ENCODE measurements at places on chromosomes 1 and 21. TPM values are rescaled to one million over a fixed set of nuclear protein-coding genes. Genes with fewer than 3 reads are reported as not detected.

CRABP2 gene
- 311 TPM for polyA plus RNA-seq

MIGA1 gene
- polyA plus RNA-seq, result 10.9 TPM

CASZ1 gene
- 42.5 TPM for polyA plus RNA-seq

HSD11B1 gene
- not detected for polyA plus RNA-seq

OR2AJ1 gene
- polyA plus RNA-seq, result not detected

L1TD1 gene
- 0.97 TPM for polyA plus RNA-seq

OLIG2 gene
- not detected for polyA plus RNA-seq

CHD1L gene
- polyA plus RNA-seq, result 21.9 TPM

SYT2 gene
- polyA plus RNA-seq, result 0.44 TPM

KRTAP7-1 gene
- polyA plus RNA-seq, result not detected

AQP10 gene
- 0.17 TPM for polyA plus RNA-seq

CDKN2C gene
- polyA plus RNA-seq, result 16.6 TPM

GIPC2 gene
- 2.0 TPM for polyA plus RNA-seq

MR1 gene
- polyA plus RNA-seq, result 3.2 TPM

DNMT3L gene
- polyA plus RNA-seq, result not detected

SERTAD4 gene
- polyA plus RNA-seq, result 12.0 TPM

MTARC2 gene
- polyA plus RNA-seq, result 17.1 TPM

RNU1-4 gene
- polyA plus RNA-seq, result not detected

EXO1 gene
- polyA plus RNA-seq, result 7.8 TPM

ATP5PF gene
- 296 TPM for polyA plus RNA-seq

SMCP gene
- not detected for polyA plus RNA-seq

THEM5 gene
- 0.91 TPM for polyA plus RNA-seq

PTAFR gene
- polyA plus RNA-seq, result 1.7 TPM

ERICH3 gene
- 0.27 TPM for polyA plus RNA-seq

GJA5 gene
- polyA plus RNA-seq, result 25.3 TPM

TLCD4 gene
- 10.3 TPM for polyA plus RNA-seq

SPOCD1 gene
- polyA plus RNA-seq, result 0.58 TPM

ZNF683 gene
- not detected for polyA plus RNA-seq

MYCL gene
- polyA plus RNA-seq, result 2.8 TPM

PRKAA2 gene
- polyA plus RNA-seq, result 26.3 TPM

CASQ1 gene
- polyA plus RNA-seq, result 185 TPM

GPR153 gene
- 15.7 TPM for polyA plus RNA-seq

RFX5 gene
- 20.2 TPM for polyA plus RNA-seq

ITGB2 gene
- polyA plus RNA-seq, result 18.0 TPM

NUDT4B gene
- 1.3 TPM for polyA plus RNA-seq

TATDN3 gene
- 10.7 TPM for polyA plus RNA-seq

PDE4B gene
- 25.6 TPM for polyA plus RNA-seq

KRTAP21-2 gene
- polyA plus RNA-seq, result not detected

LRRC8C gene
- polyA plus RNA-seq, result 5.3 TPM

KCTD3 gene
- 39.8 TPM for polyA plus RNA-seq

FCRL6 gene
- polyA plus RNA-seq, result 0.10 TPM

FBLIM1 gene
- 32.1 TPM for polyA plus RNA-seq

PPIAL4G gene
- not detected for polyA plus RNA-seq

FCN3 gene
- 0.61 TPM for polyA plus RNA-seq

CSF3R gene
- polyA plus RNA-seq, result 3.1 TPM

UBXN10 gene
- polyA plus RNA-seq, result 0.28 TPM

BRDT gene
- polyA plus RNA-seq, result not detected

CD1D gene
- polyA plus RNA-seq, result 1.4 TPM

CFHR3 gene
- 2.9 TPM for polyA plus RNA-seq

ELF3 gene
- polyA plus RNA-seq, result 6.4 TPM

SEMA6C gene
- polyA plus RNA-seq, result 80.9 TPM

LCE2C gene
- polyA plus RNA-seq, result not detected

TP73 gene
- polyA plus RNA-seq, result 1.5 TPM

CYP4Z1 gene
- polyA plus RNA-seq, result 0.19 TPM

FMO3 gene
- polyA plus RNA-seq, result 0.33 TPM
